NCI-H1417 (cell line): ENCODE measurements at places on chromosomes 16 and 17.
A peak's percentile ranks its signal among the peaks of the same experiment; 100 is the strongest.

- no peak for DNase-seq
Observed at GRCh38 chr16:6249863-6250262, 1082.8 kb upstream of the RBFOX1 start.

DNA sequence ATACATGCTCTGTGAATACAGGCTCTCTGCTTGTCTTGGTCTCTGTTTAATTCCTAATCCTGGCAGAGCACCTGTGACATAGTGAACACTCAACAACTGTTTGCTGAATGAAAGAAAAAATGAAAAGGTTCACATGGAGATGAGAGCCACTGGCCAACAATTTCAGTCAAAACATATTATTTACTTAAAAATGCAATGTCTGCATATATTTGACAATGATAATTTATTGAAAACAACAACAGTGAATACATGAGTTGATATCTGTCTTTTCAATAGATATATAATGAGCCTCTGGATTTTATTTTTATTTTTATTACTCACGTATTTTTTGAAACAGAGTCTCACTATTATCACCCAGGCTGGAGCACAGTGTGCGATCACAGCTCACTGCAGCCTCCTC, 136.6 kb downstream of the CDH13 start:
- no peak for DNase-seq

DNA sequence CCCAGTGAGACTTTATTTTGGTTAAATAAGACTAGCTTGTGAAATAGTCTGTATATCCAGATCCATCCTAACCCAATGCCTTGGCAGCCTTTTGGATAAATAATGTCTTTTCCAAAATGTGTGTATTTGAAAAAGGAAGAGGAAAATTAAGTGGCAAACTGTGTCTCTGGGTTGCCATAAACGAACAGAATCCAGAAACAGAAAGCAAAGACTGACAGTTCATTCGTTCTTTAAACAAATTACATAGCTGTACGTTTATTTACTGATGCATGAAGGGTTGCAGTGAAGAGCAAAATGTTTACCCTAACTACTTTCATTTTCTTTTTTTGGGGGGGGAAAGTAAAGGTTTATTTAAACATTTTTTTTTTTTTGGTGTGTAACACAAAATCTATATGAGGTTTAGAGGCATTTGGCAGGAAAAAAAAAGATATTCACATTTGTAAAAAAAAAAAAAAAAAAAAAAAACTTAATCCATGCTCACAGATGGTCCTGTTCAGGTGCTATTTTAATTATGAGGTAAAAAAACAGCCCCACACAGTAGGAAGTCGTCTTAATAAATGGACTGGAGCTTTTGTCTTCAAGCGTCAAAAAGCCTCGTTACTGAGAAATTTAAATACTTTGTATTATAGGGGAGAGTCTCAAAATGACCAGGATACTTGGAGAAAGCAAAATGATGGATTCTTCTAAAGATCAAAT, 245.9 kb downstream of the FTO start:
- no peak for DNase-seq

DNA sequence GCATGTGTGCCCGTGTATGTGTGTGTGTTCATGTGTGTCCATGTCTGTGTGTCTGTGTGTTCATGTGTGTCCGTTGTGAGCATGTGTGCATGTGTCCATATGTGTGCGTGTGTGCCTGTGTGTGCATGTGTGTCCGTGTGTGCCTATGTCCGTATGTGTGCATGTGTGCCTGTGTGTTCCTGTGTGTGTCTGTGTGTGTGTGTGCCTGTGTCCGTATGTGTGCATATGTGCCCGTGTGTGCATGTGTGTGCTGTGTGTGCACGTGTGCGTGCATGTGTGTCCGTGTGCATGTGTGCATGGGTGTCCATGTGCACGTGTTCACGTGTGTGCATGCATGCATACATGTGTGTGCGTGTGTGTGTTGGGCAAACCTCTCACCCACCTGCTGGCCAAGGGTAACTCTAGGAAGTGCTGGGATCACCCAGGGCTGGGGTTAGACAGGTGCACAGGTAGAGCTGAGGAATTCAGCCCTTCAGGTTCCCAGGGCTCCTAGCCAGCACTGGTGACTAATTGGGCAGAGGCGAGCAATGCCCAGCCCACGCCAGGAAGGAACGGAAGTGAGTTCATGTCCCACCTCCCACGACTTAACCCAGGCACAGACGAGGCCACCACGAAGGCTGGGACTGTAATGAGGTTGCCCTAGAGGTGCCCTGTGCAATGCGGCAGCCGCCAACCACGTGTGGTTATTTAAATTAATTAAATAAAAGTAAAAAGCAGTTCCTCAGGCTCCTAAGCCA, 8.2 kb upstream of the CSNK1D start:
- DNase-seq = no peak

DNA sequence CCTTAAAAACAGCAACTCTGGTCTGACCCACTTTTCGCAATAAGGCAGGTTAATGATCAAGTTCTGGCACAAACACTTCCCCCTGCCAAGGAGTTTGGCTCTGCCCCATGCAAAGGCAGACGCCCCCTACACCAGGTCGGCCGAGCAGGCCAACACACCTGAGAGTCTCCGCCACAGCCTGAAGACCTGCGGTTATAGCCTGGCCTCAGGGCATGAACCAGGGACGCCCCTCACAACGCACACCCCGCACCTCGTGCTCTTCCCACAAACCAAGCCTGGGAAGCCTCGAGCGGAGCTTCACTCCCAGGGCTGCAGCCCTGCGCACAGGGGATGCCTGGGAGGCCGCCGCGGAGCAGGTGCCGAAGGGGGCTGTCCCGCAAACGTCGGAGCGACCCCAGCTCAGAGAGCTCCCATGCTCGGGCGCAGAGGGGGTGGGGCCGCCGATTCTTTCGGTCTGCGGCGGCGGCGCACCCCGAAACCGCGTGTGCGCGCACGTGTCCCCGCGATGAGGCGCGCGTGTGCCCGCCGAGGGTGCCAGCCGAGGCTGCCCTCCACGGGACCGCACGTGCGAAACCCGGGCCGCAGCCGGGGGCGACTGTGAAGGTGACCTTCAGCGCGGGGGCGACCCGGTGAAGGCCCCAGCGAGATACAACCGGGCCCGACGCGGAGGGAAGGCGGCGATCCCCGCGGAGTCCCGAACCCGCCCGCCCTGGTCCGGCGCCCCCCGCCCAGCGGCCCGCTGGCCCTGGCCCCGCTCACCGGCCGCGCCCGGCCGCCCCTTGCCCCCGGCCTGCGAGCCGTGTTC, 559 bp downstream of the CLUH start:
- DNase-seq = no peak

- no peak for DNase-seq
Observed at GRCh38 chr17:58412961-58413586, 4.3 kb downstream of the RNF43 start.

- DNase-seq = no peak
Observed at GRCh38 chr17:65459677-65460347, 101.6 kb downstream of the AXIN2 start.

DNA sequence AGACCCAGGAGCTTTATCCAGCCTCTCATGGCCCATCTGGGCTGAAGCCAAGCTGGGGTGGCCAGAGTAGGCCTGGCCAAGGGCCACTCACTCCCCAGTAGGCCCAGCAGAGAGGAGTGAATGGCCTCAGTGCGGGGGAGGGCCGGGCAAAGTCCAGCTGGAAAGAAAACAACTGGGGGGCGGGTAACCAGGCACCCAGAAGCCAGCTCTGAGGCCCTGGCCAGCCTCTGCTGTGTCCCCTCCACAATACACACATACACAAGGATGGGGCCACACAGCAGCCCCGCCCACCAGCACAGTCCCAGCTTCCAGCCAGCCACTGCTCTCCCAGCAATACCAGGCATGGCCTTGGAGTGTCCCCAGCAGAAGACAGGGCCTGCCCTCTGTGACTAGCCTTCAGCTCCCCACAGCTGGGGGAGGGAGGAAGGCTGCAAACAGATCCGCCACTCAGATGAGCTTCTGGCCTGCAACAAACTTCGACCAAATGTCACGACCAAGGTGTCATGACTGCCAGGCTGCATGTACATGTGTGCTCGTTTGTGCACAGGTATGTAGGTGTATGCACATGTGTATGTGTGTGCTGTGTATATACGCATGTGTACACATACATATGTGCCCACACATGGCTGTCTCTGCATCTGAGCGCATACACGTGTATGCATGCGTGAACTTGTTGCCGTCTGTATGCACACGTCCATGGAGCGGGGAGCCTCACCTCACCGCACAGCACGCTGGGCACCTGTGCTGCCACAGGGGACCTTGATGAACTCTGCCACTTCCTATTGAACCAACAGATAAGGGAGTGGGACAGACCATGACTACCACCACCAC, 5.0 kb downstream of the CARHSP1 start:
- DNase-seq = no peak

DNA sequence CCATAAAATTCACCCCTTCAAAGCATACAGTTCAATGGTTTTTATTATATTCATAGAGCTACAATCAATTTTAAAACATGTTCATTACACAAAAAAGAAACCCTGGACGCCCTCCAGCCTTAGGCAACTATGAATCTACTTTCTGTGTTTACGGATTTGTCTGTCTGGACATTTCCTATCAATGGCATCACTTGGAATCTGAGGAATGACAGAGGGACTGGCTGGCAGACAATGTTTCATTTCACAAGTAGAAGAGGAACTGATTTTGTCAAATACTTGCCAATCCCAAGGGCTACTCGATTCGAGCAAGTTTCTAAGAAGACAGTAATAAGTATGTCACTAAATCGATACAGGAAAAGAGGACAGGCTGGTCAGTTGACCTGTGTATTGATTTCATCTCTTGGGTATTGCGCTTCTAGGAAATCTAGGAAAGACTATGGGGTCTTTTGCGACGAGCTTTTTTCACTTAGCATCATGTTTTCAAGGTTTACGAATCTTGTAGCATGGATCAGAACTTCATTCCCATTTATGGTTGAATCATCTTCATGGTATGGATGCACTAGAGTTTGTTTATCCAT, 56.6 kb downstream of the RGS9 start:
- DNase-seq = no peak

- no peak for DNase-seq
Observed at GRCh38 chr16:67015313-67015731, 13.6 kb upstream of the CBFB start.

DNA sequence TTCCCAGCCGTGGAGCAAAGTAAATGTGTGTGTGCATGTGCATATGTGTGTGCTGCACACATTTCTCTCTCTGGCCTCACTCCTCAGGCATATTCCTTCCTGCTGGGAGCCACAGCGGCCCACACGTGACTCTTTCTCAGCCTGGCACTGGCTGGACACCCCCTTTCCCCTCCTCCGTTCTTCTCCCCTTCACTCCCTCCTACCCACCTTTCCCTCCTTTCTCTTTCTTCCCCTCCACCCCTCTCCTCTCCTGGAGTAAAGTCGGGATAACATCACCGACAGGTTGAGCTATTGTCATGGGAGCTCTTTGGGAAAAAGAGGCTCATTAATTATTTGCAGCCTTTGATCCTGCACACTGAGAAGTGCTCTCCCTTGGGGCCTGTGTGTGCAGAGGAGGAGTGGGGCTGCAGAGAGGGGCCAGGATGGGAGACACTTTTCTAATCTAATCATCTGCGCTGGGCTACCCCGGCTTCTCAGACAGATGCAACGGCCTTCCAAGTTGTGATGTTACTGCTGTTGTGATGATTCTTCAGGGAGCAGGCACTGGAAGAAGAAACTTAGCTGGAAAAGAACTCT, 126.3 kb upstream of the HSBP1 start:
- DNase-seq = no peak

- no peak for DNase-seq
Observed at GRCh38 chr16:2450535-2450934, 9.4 kb upstream of the TEDC2 start.

DNA sequence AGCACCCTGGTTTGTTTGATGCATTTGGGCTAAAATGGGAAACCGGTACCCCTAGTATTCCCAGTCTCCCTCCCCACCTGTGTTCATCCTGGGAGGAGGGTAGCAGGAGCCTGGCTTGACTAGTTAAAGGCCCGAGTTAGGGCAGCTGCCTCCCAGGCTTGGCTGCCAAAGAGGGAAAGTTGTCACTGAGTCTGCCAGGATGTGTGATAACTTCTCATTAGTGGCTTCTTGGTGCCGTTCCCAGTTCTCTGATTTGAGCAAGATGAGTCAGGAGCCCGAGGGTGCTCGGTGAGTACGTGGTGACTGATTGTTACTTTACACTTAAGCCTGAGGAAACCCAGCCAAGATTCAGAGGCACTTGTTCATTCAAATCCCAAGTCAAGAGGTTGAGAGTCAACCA, 2.5 kb downstream of the KRT32 start:
- no peak for DNase-seq

DNA sequence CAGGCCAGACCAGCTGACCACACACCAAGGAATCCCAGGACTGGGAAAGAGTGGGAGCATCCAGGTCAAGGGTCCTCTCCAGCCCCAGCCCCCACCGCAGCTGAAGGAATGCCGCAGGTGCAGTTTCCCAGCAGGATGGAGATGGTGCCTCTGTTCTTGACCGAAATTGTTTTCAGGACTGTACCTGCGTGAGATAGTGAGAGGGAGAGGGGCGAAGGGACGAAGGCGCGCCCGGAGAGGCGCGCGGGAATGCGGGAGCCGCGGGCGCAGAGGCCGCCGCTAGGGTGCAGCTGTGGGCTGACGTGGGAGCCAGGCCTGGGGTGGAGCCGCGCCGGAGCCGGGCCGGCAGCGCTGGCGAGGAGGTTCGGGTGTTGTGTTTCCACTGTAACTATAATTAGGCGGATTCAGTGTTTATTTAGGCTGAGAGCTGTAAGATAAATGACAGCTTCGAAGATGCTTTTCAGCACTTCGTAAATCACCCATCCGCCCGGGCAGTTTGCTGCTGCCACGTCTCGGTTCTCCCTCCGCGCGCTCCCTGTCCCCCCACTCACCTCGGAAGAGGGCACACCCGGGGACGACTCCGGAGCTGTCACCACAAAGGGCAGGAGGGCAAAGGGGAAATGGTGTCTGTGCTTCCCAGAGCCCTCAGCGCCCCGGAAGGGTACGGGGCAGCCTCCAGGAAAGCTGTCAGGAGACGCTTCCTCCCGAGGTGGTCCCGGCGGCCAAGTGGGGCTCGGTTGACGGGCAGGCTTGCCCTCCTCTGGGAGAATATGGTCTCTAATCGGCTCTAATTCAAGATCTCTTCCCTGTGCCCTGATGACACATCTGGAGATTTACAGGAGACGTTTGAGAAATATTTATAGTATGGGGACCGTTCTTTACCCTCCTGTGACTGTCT, 38.2 kb downstream of the HOXB1 start:
- peak; percentile 83 for DNase-seq

- peak; percentile 34 for DNase-seq
Observed at GRCh38 chr16:11586378-11586855, 302 bp downstream of the LITAF start.

DNA sequence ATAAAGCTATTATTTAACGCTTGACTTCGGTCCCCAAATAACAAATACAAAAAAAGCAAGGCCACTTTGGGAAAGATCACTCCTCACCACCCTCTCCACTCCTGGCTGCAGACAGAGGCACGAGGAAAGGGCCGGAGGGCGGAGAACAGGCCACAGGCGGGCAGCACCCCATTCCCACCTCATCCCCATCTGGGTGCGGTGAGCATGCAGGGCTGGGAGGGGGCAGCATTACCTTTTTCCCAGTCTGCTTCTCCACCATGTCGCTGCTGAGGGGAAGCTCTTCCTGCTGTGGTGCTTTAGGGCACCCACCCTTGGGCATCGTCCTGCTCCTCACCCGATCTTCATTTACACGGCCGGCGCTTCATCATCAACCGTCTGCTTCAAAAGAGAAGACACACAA, 99.2 kb downstream of the ZNF778 start:
- DNase-seq = no peak

- DNase-seq = no peak
Observed at GRCh38 chr17:77516902-77517301, 376.1 kb downstream of the SEC14L1 start.
